RPMI7951 (cell line): ENCODE measurements at places on chromosomes 5 and 9.
A peak's percentile ranks its signal among the peaks of the same experiment; 100 is the strongest.

GRCh38 chr9:16410601-16411280, 459.7 kb downstream of the BNC2 start:
- peak; percentile 57 for DNase-seq

DNA sequence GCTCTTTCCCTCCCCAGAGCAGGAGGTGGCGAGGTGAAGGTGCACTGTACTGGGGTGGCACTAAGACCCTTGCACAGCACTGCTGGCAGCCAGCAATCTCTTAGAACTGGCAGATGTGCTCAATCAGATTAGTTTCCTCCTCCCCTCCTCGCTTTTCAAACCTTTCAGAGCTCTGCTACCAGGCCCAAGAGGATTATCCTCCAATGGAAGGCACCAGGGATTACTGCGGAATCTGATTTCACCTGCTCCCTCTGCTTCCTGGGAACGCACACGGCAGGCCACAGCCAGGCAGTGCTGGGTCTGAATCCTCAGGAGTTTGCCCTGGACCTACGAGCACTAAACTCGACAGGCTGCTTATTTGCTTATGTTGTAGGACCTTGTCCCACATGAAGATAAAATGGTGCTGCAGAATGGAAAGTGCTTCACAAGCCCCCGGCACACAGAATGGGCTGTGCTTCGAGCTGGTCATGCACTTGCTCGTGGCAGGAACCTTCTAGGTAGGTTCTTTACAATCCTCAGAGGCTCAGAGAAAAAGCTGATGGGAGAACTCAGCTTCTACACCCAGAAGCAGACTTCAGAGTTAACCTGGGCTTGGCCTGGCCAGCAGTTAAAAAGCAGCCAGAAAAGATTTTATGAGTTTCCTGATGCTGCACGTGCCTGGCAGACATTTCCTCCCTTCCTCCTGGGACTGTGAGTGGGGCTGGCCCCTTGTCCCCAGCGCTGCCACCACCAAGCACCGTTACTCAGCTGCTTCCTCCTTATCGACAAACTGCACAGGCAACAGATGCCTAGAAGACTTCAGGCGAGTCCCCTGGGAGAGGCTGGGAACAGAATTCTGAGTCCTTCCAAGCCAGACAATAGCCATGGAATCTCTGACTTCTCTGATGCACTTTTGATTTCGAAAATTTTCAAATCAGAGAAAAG, 33.1 kb downstream of the FABP6 start:
- DNase-seq, result no peak

DNA sequence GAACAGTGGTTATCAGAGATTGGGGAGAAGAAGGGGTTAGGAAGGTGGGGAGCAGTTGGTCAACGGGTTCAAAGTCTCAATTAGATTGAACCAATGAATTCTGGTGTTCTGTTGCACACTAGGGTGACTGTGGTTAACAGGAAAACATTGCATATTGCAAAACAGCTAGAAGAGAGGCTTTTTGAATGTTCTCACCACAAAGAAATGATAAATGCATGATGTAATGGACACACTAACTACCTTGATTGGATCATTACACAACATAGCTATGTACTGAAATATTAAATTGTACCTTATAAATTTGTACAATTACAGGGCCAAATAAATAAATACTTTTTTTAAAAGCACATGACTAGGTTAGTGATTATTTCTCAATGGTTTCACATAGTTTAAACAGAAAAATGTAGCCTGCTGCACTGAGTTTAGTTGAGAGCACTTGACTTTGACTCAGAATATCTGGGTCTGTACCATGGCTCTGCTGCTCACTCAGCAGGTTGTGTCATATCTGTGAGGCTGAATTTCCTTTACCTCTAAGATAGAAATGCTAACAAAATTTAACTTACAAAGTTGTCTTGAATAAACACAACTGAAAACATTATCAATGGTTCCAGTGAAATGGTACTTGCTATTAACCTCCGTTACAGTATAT, 30.4 kb downstream of the NUDT12 start:
- DNase-seq, result no peak

DNA sequence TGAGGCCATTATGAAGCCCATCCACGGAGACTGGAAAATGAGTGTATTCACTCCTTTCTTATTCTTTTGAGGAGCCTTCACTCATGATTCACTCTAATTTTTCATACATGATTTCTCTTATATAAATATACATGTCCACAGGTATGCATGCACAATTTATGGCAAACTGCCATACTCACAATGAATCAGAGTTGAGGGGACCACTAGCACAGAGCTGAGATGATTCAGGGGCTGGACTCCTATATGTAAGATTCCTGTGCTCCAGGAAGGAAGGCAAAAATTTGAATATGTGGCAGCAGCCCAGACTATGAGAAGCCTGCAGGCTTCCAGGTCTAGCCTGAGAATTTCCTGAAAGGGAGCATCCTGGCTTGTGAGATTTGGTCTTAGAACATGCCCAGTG, 484.6 kb downstream of the PRELID2 start:
- no peak for DNase-seq

- DNase-seq, result peak; percentile 95
Measured at GRCh38 chr9:135023088-135023785, 64.2 kb upstream of the OLFM1 start.

DNA sequence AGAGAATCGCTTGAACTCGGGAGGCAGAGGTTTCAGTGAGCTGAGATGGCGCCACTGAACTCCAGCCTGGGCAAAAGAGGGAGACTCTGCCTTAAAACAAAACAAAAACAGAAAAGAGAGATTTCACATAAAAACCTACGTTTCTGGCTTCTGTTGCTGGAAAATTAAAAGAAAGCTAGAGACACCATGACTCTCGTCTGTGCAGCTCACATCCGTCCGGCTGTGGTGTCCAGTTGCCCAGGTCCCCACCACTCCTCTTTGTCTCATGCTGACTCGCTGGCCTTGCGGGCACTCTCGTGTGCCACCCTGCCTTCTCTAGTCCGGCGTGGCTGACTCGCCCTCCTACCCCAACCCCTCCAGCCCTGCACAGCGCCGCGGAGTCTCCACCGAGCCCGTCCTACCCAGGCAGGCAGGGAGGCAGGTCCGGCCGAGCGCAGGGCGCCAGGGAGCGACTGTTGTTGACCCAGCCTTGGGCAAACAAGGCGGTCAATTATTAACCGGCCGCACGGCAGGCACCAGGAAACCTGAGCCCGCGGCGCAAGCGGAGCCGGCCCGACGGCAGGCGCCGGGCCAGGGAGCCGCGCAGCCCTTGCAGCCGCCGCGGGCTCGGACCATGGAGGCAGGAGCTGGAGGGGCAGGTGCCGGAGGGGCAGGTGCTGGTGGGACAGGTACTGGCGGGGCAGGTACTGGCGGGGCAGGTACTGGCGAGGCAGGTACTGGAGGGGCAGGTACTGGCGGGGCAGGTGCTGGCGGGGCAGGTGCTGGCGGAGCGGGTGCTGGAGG, at the start of gene PRRT1B:
Gene PRRT1B (plus strand): TSS at position 521 of the 783 bp plus-strand sequence. CDS start 93 bp downstream, at position 614.
- DNase-seq, result no peak

DNA sequence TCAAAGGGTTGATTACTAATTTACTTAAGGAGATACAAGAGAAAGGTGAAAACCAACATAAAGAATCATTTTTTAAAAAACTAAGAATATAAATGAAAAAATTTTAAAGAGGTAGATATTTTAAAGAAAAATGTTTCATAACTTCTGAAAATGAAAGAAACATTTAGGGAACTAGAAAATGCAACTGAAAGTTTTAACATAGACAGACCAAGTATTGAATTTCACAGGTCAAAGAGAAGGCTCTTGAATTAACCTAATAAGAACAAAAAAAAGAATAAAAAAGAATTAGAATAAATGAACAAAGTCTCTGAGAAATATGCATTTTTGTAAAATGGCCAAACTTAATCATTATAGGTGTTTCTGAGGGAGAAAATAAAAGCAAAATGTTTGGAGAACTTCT, 16.1 kb upstream of the FAM174A start:
- DNase-seq, result no peak

- no peak for DNase-seq
Measured at GRCh38 chr9:111683392-111683791, 22.0 kb downstream of the GNG10 start.

DNA sequence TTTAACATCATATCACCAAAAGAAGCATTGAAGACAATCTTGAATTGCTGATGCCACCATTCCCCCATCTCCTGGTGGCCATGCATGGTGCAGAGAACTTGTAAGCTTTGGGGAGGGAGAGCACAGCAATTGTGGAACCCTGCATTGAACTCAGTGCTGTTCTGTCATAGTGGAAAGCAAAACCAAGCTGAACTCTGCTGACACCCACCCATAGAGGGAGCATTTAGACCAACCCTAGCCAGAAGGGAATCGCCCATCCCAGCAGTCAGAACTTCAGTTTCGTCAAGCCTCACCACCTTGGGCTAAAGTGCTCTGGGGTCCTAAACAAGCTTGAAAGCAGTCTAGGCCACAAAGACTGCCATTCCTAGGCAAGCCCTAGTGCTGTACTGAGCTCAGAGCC, 37.4 kb upstream of the RUSC2 start:
- no peak for DNase-seq

- DNase-seq, result no peak
Measured at GRCh38 chr5:1129711-1130055, 17.8 kb upstream of the SLC12A7 start.

DNA sequence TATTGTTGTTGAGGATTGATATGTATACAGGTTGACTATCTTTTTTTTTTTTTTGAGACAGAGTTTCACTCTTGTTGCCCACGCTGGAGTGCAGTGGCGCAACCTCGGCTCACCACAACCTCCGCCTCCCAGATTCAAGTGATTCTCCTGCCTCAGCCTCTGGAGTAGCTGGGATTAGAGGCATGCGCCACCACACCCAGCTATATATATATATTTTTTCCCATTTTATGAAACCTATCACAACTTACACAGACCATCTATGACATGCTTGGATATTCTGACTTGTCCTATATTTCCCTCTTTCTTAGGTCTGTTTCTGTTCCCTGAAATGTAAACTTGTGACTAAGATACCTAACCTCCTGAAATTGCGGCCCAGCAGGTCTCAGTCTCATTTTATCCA, 5.0 kb downstream of the CD14 start:
- no peak for DNase-seq

GRCh38 chr5:87390576-87391199, 22.0 kb downstream of the CCNH start:
- DNase-seq, result no peak

- no peak for DNase-seq
Measured at GRCh38 chr9:74644023-74644422, 146.9 kb downstream of the RORB start.

- DNase-seq, result no peak
Measured at GRCh38 chr5:112276991-112277390, 142.1 kb downstream of the EPB41L4A start.

GRCh38 chr9:1050125-1050895, at the start of gene DMRT2:
DMRT2 (plus strand) TSS chr9:1050357; CDS start chr9:1051614, 1,257 bp downstream.
- DNase-seq, result peak; percentile 65

- no peak for DNase-seq
Measured at GRCh38 chr5:146656703-146657102, 140.7 kb upstream of the GPR151 start.

- DNase-seq, result no peak
Measured at GRCh38 chr5:68875351-68875750, 218.5 kb upstream of the SLC30A5 start.

GRCh38 chr5:22070186-22070728, 782.9 kb downstream of the CDH12 start:
- DNase-seq, result no peak

DNA sequence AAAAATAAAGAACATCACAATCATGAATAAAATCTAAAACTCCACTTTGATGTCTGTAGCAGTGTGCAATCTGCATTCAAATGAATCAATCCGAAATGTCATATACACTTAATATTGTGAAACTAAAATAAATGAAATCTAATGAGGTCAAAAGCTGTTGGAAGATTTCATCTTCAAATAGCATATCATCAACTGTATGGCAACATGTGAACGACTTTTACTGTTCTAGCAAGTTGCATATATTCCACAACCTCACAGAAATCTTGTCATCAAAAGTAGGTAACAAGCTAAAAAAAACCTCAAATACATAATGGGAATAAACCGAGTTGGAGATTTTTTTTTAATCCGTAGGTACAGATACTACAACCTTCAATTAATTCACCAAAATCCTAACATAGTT, 1.2 kb downstream of the PTBP3 start:
- DNase-seq, result no peak

GRCh38 chr9:35529161-35529823, 39.4 kb downstream of the RUSC2 start:
- DNase-seq, result no peak

DNA sequence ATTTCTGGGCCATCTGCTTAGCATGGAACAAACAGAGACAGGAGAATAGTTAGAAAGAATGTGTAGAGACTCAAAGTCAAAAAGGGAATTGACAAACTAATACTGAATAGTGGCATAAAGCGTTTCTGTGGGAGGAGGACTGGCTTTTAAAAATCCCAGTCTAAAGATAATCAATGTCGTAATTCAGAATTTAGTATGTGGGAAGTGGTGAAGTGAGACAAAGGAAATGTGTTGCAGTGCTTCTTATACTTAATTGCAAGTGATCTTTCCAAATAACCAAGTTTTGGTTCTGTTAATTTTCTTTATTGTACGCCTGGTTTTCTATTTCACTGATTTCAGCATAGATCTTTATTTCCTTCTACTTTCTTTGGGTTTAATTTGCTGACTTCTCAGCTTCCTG, 133.2 kb downstream of the ENTREP1 start:
- no peak for DNase-seq

DNA sequence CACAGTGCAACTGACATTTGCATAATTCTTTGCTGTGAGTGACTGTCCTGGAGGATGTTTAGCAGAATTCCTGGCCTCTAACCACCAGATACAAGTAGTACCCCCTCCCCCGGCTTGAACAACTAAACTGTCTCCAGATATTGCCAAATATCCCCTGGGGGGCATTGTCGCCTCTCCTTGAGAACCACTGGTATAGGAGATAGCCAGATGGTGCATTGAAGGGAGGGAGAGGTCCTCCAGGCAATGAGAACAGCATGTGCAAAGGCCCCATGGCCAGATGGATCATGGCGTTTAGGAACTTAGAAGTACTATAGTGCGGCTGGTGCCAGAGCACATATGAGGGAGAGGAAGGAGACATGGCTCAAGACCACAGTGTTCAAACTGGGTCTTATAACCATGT, 18.9 kb upstream of the ORM1 start:
- no peak for DNase-seq

- no peak for DNase-seq
Measured at GRCh38 chr9:115513148-115513547, 395.2 kb upstream of the TNC start.

DNA sequence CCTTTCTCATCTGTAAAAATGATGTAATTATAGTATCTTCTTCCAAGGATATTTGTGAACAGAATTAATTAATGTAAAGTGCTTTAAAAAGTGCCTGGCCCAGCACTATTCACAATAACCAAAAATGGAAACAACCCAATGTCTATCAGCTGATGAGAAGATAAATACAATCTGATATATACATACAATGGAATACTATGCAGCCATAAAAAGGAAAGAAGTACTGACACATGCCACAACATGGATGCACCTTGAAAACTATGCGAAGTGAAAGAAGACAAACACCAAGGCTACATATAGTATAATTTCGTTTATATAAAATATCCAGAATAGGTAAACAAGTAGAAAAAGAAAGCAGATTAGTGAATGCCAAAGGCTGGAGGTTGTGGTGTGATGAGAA, 24.1 kb downstream of the DPYSL3 start:
- DNase-seq, result no peak

GRCh38 chr9:33913541-33913940, 96.6 kb downstream of the UBE2R2 start:
- no peak for DNase-seq

- DNase-seq, result no peak
Measured at GRCh38 chr5:129362456-129362855, 97.6 kb upstream of the ADAMTS19 start.

GRCh38 chr9:15058236-15058635, 148.0 kb upstream of the FREM1 start:
- DNase-seq, result no peak
